Dermis blood vessel endothelial cell (primary cell): ENCODE measurements at places on chromosomes 12 and 14. TPM values are rescaled to one million over a fixed set of nuclear protein-coding genes. Genes with fewer than 3 reads are reported as not detected.

The SDR9C7 gene
- not detected in 2 replicates for total RNA-seq

The FZD10 gene
- 1.0 and 1.7 TPM in 2 replicates for total RNA-seq

The GLT1D1 gene
- not detected in 2 replicates for total RNA-seq

The E2F7 gene
- total RNA-seq = 7.3 and 13.4 TPM in 2 replicates

The KRT71 gene
- not detected in 2 replicates for total RNA-seq

The LHX5 gene
- 0.05 TPM in 1 of 2 replicates, not detected in the other for total RNA-seq

The DYRK2 gene
- 11.3 and 12.8 TPM in 2 replicates for total RNA-seq

The ESPL1 gene
- 4.8 and 16.5 TPM in 2 replicates for total RNA-seq

The RABGGTA gene
- total RNA-seq = 27.9 and 28.6 TPM in 2 replicates

The AGAP2 gene
- total RNA-seq = under 0.01 and 0.19 TPM in 2 replicates

The TAS2R14 gene
- 0.74 and 2.0 TPM in 2 replicates for total RNA-seq

The L2HGDH gene
- total RNA-seq = 4.4 and 10.7 TPM in 2 replicates

The KLRB1 gene
- not detected in 2 replicates for total RNA-seq

DNA sequence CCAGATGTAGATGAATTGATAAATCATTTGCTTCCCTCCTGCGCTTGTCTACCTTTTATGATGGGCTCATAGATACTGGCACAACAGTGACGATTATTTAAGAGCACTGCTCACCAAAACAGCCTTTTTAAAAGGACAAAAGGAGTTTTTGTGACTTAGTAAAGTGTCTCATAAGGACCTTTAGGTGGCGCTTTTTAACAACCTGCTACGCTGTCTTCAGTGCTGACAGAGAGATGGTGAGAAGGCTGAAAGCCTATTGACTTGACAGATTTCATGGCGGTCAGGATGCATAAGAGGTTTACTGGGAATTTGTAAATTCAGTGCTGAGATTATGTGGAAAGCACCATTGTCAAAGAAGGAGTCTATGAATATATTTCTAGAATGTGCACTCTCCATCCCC is 87.6 kb downstream of the SLC15A5 start:
- DNase-seq = peak; percentile 18

DNA sequence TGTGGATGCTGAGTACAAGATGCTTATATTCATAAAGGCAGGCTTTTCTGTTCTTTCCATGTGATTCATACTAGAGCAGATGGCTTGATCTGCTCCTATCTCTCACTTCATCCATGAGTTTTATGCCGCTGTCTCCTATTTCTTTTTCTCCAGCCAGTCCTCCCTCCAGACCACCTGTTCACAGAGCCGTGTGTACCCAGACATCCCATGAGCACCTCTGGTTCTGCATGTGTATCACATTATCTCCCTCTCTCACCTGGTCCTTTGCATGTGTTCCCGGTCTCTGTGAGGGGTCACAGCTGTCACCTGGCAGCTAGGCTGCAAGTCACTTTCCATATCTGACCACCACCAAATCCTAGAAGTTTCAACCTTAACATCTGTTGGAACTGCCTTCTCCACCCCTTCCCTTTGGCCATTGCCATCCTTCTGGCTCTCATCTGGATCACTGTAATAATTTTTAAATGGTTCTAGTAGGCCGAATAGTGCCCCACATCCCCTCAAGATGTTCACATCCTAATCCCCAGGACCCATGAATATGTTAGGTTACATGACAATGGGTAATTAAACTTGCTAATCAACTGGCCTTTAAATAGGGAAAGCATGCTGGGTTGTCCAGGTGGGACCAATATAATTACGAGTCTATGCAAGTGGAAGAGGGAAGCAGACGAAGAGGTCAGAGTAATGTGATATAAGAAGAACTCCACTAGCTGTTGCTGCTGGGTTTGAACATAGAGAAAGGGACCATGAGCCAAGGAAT is 168.1 kb downstream of the SNAPC1 start:
- no peak for DNase-seq

GRCh38 chr14:32509632-32510187 is 180.6 kb downstream of the AKAP6 start:
- peak; percentile 90 for DNase-seq

DNA sequence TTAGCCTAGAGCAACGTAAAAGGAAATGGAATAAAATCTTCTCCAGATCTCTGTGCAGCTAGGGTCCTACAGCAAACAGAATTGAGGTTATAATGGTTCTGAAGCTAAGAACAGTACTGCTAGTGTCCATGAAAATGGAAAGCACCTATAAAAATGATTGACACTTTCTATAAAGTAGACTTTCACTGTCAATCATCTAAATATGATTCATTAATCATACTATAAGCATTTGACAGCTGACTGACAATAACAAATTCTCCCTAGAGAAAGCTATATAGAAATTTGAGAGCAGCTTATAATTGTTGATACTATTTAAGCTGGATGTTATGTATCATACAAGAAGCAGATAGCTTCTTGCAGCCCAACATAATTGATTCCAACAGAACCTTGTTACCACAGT is 80.9 kb downstream of the PDZRN4 start:
- DNase-seq = no peak

DNA sequence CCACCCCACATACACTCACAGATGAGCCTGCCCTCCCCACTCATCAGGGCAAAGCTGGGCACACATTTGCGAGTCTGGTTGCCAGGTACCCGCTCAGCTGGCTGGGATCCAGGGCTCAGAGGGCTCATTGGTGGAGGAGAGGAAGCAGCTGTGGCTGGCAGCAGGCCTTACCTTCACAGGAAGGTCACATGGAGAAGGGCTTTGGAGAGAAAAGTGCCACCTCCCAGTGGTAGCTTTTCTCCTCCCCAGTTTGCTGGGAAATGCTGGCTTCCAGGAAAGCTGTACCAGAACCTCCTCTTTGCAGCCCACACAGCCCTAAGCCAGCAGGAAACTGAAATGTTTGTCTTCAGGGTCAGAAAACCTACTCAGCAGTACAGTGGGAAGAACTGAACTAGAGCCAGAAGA is 55.6 kb downstream of the LGMN start:
- peak; percentile 87 for DNase-seq

DNA sequence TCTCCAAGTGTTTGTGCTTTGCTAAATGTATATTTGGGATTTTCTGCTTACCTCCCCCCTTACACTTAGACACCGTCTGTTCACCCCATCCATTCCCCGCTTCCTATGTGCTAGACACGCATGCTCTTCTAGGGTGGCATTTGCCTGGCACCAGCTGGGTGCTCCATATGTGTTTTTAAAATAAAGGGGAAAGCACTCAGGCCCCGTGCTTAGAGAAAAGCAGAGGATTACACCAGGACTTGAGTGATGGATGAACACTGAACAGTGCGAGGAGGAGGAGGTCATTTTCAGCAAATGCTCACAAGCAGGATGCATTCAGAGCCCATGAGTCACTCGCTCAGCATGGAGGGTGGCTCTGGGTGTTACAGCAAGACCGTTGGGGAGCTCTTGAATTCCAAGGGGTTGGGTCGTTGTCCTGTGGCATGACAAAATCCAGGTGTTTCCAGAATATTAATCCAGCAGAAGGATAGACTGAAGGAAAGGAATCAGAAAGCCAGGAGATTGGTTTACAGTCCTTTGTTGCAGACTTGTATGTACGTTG is 2.9 kb upstream of the BDKRB1 start:
- no peak for DNase-seq

DNA sequence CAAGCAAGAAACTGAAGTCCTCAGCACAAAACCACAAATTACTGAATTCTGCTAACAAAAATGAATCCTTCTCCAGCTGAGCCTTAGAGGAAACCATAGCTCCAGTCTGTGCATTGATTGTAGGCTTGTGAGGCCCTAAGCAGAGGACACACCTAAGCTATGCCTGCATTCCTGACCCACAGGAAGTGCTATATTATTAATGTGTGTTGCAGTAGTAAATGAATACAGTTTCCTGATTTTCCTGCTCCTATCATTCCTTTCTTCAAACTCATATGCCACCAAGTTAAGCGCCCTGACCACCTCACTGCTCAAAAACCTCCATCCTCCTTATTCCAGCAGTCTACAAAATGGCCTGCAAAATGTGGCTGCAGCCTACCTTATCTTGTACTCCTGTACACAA is 151.9 kb upstream of the ABCD2 start:
- no peak for DNase-seq

DNA sequence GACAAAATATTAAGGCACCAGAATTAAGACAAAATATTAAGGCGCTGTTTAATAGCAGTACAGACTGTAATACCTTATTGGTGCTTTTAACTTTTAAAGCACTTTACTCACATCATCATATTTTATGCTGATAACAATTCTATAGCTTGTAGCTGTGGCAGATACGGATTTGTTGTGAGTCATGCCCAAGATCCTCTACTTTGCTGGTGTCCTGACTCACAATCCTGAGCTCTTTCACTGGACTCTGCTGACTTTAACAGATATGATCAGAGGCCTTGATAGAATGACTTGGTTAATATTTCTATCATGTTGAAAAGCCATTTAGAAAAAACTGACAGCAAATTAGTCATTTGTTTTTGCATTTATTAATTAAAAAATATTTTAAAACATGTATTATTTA is 99.0 kb upstream of the PKP2 start:
- DNase-seq = no peak

DNA sequence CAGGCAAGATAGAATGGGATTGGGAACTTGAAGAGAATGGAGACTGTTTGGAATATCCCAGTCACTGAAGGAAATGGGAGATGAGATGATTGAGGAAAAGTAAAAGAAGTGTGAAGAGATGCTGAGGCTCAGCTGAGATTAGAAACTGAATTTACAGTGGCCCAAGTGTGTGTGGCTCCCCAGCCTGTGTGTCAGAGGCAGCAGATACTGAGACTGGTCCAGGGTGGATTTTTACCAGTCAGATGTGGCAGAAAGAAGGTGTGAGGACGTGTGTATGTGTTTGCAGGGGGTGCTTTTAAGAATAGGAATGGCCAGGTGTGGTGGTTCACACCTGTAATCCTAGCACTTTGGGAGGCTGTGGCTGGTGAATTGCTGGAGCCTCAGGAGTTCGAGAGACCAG is 42.9 kb downstream of the PRKCH start:
- DNase-seq = no peak

- no peak for DNase-seq
Measured at GRCh38 chr12:2669560-2669959, 125.2 kb upstream of the FKBP4 start.

DNA sequence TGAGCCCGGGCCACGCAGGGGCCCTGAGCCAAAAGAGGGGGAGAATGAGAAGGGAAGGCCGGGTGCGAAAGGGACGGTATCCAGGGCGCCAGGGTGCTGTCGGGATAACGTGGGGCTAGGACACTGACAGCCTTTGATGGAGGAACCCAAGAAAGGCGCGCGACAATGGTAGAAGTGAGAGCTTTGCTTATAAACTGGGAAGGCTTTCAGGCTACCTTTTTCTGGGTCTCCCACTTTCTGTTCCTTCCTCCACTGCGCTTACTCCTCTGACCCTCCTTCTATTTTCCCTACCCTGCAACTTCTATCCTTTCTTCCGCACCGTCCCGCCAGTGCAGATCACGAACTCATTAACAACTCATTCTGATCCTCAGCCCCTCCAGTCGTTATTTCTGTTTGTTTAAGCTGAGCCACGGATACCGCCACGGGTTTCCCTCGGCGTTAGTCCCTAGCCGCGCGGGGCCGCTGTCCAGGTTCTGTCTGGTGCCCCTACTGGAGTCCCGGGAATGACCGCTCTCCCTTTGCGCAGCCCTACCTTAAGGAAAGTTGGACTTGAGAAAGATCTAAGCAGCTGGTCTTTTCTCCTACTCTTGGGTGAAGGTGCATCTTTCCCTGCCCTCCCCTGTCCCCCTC is 3.0 kb downstream of the SSTR1 start:
- DNase-seq = peak; percentile 82

- DNase-seq = no peak
Measured at GRCh38 chr14:96212896-96213295, 8.3 kb downstream of the BDKRB2 start.

DNA sequence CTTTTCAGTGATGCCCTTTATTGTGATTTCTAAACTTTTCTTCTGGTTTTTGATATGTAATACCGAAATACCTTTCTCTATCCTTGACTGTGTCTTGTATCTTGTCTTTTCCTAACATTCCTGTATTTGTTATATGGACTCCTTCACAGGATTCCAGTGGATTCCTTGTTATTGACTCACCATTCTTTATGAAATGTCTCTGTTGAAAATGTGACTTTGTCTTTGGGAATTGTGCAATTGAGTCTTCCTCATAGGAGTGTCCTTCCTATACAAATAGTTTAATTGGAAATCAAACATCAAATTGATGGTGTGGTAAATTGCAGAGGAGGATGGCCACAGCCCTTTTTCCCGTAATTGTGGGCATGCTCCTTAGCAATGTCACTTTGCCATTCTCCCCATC is 296.6 kb upstream of the KITLG start:
- DNase-seq = no peak

- no peak for DNase-seq
Measured at GRCh38 chr12:108379823-108380222, 40.7 kb upstream of the CMKLR1 start.

GRCh38 chr14:52153939-52154338 is 85.1 kb upstream of the NID2 start:
- DNase-seq = no peak

DNA sequence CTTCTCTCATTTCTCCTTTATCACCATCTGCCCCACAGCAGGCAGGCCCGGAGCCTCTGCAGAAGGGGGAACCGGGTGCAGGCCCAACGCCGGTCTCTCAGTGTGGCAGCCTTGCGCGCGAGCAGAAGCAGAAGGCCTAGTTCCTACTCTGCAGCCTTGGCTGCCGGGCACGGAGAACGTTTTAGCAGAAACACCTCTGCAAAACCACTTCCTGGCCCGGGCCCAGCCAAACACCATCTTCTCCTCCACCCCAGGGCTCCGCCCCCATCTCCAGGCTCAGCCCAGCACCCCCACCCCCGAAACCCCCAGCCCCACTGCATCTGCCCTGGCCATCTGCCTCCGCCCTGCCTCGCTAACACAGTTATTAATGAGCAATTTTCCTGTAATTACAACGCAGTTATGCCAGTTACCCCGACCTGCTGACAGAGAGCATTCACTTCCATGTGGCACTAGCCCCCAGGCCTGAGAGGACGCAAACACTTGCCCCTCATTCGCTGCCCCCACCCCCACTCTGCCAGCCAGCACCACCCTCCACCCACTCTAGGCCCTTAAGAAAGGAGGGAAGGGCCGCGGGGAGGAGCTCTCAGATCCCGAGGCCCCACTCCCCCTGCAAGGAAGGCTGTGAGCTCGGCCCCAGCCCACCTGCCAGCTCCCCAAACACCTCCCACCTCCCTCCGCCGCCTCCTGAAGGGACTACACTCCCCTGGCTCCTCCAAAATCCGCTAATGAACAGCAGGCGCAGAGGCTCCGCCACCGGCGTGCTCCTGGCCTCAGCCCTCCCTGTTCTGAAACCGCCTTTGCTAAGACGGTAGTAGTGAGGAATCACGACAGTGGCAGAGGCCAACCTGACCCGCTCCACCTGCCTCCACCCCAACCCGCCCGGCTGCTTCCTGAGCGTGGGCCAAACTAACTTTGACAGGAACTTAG is 44.7 kb upstream of the FBRSL1 start:
- DNase-seq = no peak

GRCh38 chr12:45712319-45712718 is 17.2 kb upstream of the ARID2 start:
- DNase-seq = no peak

- DNase-seq = no peak
Measured at GRCh38 chr14:60636879-60637478, 12.3 kb downstream of the SIX1 start.

DNA sequence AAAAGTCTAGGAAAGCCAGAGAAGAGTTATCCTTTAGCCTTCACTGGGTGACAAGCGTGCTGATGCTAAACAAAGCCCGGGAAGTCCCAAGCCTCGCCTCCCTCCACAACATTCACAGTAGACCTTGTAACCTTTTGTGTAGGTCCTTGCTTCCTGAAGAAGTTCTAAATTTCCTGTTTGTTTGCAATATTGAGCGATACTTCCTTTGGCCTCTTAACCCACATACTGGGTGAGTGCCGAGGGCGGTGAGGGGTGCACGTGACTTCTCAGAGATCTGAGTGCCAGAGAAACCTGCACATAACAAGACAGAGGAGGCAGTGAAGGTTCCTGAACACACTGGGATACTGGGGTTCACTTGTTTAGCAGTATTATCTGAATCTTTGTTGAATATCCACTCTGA is 134.3 kb downstream of the PLXNC1 start:
- DNase-seq = peak; percentile 45
